Urothelium cell line (cell line): ENCODE measurements at places on chromosomes 16 and 17.

- DNase-seq = peak; percentile 52
These were observed 34.6 kb downstream of the DCAKD start for GRCh38 chr17:45016823-45017222.

GRCh38 chr16:85384833-85385462 lies 228.2 kb upstream of the GSE1 start:
- DNase-seq = no peak

DNA sequence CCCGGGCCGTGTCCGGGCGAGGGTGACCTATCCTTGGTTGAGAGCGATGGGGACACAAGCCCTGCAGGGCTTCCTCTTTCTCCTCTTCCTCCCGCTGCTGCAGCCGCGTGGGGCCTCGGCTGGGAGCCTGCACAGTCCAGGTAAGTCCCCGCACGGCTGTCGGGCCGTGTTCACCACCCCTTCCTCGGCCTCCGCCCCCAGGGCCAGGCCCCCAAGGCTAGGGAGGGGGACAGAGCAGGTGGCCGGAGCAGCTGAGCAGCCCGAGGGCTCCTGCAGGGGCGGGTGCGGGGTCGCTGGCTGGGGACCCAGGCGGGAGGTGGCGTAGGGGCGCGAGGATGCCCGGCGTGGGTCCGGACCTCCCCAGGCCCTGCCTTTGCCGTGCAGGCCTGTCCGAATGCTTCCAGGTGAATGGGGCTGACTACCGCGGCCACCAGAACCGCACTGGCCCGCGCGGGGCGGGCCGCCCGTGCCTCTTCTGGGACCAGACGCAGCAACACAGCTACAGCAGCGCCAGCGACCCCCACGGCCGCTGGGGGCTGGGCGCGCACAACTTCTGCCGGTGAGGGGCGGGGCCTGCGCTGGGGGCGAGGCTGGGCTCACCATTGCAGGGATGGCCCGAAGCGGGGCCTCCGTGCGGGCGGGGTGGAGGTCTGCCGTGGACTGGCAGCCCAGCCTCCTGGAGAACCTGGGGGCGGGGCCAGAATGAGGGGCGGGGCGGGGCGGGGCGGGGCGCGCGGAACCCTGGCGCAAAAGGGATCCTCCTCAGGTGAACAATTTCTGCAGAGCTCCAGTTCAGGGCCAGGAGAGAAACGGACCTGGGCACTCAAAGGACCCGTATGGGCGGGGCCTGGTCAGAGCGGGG lies 631 bp downstream of the KREMEN2 start:
- peak; percentile 95 for DNase-seq

DNA sequence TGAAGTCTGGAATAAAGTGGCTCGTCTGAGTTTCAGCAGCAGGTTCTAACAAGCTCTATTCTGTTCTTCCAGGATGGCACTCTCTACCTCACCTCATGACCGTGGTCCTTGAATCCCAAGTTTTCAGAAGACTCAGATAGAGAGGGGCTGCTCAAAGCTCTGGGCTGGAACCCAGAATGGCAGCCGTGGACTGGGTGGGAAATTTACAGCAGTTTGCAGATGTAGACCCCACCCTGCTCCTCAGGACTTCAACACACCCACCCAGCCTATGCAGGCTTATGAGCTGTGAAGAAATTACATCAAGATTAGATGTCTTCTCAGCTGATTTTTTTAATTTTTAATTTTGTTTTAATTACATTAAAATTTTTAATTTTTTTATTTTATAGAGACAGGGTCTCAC lies 59.4 kb downstream of the METRNL start:
- no peak for DNase-seq

GRCh38 chr16:62408760-62409159 lies 372.5 kb upstream of the CDH8 start:
- peak; percentile 4 for DNase-seq

- no peak for DNase-seq
These were observed 14.2 kb upstream of the ST6GALNAC2 start for GRCh38 chr17:76599694-76600460.

DNA sequence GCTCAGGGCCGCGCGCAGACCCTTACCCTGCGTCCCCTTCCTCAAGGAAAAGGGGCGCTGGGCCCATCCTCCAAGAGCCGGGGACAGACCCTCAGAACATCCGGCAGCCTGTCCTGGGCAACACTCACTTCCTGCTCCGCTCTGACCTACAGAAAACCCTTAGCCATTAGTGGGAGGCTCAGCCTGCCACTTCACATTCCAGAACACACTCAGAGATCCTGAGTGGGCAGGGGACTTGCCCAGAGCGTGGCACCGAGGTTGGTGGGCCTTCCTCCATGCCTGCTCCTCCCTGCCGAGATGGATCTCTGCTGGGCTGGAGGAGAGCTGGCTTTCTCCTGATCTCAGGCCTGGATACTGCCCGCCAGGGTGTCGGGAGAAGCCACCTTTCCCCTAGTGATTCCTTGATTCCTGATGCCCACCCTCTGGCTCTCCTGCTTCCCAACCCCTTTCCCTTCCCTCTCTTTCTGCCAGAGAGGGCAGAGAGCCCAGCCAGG lies 1.5 kb downstream of the SCARF1 start:
- DNase-seq = no peak

- no peak for DNase-seq
These were observed 66.4 kb upstream of the PLCG2 start for GRCh38 chr16:81712681-81713080.

- DNase-seq = no peak
These were observed 54.9 kb downstream of the SNX11 start for GRCh38 chr17:48162306-48162934.

DNA sequence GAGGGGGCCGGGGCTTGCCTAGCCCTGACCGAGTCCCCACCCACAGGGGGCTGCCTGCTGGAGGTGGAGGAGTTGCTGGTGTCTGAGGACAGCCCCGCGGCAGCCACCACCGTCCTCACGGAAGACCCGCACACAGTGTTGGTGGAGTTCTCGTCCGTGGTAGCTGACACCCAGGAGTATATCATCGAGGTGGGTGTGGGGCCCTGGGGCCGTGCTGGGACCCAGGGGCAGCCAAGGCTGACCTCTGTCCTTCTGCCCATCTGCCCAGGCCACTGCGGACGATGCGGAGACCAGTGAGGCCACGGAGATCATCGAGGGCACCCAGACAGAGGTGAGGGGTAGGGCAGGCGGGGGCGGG lies 1.5 kb upstream of the DNASE1L2 start:
- DNase-seq = no peak

DNA sequence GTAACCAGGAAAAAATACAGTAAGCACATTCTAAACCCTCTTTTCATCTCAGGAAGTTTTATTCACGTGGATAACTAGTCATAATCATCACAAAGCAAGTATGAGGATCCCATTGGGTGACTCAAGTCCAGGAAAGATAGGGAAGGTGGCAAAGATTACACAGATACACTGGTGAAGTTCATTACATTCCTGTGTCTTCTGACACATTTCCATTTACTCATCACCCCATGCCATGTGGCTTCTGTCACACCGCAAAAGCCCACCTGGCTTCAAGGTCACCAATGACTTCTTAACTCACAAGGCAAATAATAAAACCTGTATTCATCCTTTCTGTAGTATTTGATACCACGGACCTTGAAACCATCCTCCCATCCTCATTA lies 17.0 kb downstream of the HS3ST3A1 start:
- no peak for DNase-seq

GRCh38 chr16:22317625-22318024 lies 20.4 kb downstream of the POLR3E start:
- no peak for DNase-seq

- no peak for DNase-seq
These were observed 16.5 kb upstream of the SPNS3 start for GRCh38 chr17:4417129-4417667.

- DNase-seq = no peak
These were observed 116.6 kb downstream of the XYLT1 start for GRCh38 chr16:17354141-17354601.

DNA sequence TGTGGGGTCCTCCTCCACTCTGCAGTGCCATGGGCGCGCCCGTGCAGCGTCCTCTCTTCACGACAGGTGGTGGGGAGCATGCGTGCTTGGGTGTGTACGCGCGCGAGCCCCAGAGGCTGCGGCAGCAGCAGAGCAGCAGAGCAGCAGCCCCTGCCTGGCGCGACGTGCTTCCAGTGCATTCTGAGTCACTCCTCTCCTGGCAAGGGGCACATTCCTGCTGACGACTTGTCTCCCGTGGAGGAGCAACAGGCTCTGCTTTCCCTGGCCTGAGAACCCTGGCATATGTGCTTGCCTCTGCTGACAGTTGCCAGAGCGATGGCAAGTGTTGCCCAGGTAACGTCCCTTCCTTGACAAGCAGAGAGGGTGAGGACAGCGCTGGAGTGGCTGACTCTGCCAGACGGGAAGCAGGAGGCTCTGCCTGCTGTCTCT lies 133.8 kb upstream of the PLCG2 start:
- DNase-seq = peak; percentile 41

GRCh38 chr17:49972486-49973270 lies 3.7 kb downstream of the DLX4 start:
- DNase-seq = no peak

DNA sequence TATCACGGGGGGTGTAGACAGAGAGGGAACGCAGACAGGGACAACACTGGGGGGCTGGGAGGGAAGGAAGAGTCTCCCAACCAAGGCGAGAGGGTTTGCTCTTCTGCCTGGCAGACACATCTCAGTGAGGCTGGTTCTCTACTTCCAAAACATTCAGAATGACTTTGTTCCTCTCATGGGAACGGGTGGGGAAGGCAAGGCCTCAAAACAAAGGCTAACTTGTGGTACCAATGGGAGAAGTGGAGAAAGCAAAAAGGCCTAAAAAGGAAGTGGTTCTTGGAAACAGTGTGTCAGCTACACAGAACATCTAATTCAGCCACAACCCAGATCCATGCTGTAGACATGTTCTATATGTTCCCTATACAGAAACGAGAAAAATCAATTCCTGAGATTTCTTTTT lies 7.5 kb downstream of the FLOT2 start:
- DNase-seq = no peak

DNA sequence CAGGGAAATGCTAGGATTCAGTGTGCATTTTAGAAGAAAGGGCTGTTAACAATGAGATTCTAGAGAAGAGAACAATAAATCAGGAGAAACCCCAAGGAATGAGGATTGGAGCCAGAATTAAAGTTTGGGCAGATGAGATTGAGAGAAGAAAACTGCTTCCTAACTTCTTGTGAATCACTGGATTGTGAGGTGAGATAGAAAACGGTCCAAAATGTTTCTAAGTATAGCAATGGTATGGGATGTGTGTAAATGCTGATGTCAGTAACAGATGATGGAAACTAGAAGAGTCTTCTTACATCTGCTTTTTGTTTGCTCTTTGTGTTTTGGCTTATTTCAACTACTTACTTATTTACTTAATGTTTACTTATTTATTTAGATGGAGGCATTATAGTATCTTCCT lies 123.0 kb downstream of the KCNJ2 start:
- DNase-seq = no peak

DNA sequence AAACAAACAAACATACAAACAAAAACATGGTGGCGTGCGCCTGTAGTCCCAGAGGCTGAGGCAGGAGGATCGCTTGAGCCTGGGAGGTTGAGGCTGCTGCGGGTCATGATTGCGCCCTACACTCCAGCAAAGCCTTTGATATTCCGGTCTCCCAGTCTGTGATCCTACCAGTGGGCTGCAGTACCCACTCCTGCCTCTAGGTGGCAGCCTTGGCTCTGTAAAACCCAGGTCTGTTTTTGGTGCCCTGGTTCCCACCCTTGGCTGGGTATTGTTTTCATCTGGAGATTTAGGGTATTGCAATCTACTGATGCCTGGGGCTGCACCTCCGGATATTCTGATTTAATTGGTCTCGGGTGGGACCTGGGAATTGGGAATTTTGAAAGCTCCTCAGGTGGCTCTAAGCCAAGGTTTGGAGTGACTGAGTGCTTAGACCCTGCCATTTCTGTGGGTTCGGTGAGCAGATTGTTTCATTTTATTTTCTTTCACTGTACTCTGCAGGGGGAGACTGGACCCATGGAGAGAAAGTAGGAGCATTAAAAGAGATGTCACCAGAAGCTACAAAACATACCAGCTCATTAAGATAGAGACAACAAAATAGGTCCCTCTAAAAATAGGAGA lies 40.5 kb downstream of the MYH3 start:
- peak; percentile 71 for DNase-seq

GRCh38 chr16:81469710-81470535 lies 25.3 kb downstream of the CMIP start:
- DNase-seq = no peak

DNA sequence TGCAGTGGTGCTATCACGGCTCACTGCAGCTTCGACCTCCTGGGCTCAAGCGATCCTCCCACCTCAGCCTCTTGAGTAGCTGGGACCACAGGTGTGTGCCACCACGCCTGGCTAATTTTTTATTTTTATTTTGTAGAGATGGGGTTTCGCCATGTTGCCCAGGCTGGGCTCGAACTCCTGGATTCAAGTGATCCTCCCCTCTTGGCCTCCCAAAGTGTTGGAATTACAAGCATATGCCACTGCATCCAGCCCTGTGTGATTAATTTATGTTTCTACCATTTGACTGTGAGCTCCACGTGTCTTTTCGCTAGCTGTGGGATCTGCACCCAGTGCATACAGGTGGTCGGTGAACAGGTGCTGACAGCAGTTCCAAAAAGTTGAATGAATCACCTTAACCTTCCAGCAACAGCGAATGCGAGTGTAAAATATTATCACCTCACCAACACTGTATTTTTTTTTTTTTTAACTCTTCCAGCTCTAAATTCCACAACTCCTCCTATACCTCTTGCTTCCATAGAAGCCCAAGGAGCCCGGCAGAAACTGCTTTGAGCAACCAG lies 484 bp upstream of the NUDT7 start:
- no peak for DNase-seq

- no peak for DNase-seq
These were observed 519 bp downstream of the ST6GALNAC2 start for GRCh38 chr17:76585033-76585648.

- peak; percentile 29 for DNase-seq
These were observed 245.9 kb upstream of the HSBP1 start for GRCh38 chr16:83561876-83562275.

GRCh38 chr16:85089525-85089924 lies 22.7 kb downstream of the CIBAR2 start:
- DNase-seq = no peak

DNA sequence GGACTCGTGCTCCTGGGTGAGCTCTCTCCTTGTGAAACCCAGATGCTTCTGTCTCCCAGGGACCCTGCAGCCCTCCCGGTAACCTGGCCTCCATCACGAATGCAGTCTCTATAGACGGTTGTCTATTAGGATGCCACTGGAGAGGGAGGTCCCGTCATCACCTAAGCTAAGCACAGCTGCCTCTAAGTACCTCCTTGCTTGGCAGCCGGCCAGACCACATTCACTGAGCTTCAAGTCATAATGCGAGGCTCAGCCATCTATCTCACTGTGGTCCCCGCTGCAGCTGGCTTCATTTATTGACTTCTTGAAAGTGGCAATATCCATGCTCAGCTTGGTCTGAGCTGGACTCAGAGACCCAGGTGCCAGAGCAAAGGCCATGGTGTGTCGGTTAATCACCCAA lies 74.5 kb upstream of the HSBP1 start:
- DNase-seq = no peak

DNA sequence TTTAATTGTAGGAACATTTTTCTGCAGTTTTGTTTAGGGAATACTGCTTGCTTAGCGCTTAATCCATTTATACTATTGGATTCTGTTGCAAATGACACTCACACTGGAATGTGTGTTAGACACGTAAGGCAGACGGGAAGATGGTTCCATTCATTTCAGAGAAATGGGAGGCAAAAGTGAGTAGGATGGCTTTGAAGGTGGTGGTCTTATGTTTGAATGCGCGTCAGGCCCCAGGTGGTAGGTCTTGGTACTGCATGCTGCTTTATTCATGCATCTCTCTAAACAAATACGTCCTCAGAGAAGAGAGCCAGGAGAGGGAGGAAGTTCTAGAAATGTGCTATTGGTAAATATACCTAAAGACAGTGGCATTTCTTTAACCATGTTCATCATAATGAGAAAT lies 997.6 kb upstream of the RBFOX1 start:
- DNase-seq = peak; percentile 31
